ENCODE measurements at places on chromosomes 16 and 17.

- DNase-seq, result no peak
Observed at GRCh38 chr16:67641779-67642708, 2.9 kb upstream of the CARMIL2 start.

DNA sequence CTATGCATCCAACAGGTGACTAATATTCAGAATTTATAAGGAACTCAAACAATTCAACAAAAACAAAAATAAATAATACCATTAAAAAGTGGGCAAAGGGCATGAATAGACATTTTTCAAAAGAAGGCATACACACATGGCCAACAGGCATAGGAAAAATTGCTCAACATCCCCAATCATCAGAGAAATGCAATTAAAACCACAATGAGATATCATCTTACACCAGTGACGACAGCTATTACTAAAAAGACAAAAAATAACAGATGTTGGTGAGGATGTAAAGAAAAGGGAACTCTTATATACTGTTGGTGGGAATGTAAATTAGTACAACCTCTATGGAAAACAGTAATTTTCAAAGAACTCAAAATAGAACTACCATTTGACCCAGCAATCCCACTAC, 250.4 kb upstream of the N4BP1 start:
- no peak for DNase-seq

DNA sequence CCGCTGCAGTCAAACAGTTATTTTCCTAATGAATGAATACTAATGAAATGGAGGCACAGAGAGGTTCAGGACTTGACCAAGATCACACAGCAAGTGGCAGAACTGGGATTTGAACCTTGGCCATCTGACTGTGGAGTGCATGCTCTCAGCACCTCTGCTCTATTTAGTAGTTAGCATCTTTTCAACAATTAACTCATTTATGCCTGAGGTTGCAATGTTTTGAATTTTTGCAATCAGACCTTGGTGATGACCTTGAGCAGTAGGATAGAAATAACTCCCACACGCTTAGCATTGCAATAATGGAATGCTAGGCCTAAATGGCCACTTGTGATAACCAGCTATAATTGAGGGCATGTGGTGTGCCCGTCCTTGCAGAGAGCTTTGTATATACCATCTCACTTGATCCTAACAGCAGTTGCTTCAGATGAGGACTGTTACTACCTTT, 31.0 kb downstream of the NAGPA start:
- DNase-seq, result no peak

DNA sequence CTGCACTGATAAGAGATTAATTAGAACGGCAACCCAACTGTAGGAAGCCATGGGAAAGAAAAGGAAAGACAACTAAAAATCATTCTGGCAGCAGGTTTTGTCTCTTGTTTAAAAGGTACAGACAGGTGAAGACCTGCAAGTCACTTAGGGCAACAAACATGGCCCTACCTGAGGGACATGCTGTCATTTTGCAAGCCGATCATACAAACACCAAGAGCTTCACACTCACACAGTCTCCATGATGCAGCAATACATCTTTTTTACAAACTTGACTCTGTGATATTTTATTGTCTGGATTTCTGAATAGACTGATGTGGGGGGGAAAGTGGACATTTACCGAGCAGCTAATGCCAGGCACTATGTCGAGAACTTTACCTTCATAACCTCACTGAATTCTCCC, 101.8 kb downstream of the PARN start:
- DNase-seq, result no peak

- DNase-seq, result no peak
Observed at GRCh38 chr16:67240506-67240905, 6.8 kb downstream of the FHOD1 start.

GRCh38 chr17:16425698-16426659, 10.6 kb downstream of the TRPV2 start:
- DNase-seq, result no peak

GRCh38 chr17:68182011-68182306, 65.9 kb upstream of the AMZ2 start:
- no peak for DNase-seq

- DNase-seq, result no peak
Observed at GRCh38 chr17:55825213-55825612, 74.4 kb downstream of the PCTP start.

DNA sequence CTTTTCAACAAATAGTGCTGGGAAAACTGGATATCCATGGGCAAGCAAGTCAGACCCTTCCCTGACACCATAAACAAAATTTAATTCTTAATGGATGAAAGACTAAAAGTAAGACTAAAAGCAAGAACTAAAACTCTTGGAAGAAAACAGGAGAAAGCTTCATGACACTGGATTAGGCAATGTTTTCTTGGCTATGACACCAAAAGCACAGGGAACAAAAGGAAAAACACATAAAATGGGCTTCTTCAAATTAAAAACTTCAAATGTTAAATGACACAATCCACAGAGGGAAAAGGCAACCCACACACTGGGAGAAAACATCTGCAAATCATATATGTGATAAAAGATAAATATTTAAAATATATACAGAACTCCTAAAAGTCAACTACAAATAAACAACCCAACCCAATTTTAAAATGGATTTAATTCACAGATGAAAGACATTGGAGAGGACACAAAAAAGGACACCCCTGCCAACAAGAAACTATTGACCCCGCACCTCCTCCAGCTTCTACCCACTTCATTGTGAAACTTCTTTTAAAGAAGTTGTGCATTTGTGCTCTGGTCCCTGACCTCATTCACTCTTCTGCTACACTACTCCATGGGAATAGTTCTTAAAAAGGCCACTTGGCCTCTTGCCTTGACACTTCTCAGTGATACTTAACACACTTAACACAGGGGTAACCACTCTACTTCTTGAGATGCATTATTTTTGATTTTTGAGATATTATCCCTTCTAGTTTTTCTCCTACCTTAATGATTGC, 80.3 kb downstream of the TRIM37 start:
- DNase-seq, result no peak

GRCh38 chr16:27724482-27725235, 174.7 kb downstream of the KATNIP start:
- DNase-seq, result no peak

DNA sequence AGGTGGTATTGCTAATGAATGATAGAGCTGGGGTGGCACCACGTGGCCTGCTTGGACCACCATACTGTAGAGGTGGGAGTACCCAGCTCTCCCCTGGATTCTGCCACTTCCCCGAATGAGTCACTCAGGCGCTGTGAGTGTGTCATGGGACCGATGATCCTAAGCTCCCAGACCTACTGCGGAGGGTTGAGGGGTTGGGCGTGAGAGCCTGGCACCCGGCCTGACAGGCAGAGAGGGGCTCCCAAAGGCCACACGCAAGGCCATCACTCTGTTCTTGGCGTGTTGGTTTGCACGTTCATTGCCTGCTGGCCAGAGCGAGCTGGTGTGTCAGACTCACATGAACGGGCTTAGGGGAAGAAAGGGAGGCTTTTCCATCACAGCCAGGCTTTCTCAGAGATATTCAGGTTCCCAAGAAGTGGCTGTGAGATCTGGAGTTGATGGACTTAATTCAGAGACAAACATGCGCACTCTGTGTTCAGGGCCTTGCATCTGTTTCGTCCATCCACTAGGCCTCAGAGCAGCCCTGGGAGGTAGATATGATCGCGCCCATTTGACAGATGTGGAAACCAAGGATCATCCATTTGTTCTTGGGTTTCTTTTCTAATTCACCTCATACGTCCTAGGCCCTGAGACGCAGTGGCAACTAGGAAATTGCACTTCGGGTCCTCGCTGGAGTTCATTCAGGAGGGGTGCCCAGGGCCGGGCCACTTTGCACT, 41.4 kb downstream of the CMIP start:
- DNase-seq, result no peak

- no peak for DNase-seq
Observed at GRCh38 chr17:40247926-40248495, 28.9 kb downstream of the WIPF2 start.

DNA sequence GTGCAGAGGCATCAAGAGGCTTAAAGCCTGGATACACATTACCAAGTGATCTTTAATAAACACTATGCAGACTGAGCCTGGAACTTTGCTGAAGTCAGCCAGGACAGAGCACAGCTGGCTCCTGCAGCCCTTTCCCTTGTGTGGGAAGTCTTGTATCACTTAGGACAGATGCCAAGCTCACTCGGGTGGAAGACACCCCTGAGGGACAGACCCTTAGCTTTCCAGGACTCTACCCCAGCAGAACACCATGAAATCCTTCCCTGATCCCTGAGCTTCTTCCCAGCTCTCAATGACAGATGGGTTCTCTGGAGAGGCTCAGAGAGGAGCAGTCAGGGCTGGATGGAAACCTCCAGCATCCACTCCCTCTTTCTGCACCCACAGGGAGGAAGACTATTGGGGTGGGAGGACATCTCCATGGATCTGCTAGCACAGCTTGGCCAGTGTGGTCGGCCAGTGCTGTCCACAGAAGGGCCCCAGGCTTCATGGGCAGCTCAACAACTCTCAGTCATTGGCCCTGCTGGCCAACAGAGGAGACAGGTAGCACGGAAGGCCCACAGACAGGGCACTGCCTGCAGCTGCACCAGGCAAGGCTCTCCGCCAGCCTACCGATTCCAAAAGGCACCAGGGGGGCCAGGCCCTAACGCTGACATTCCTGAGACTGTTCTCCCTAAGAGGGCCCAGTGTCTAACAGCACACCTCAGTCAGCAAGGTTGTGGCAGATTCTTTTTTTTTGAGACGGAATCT, 15.9 kb downstream of the RAB5C start:
- DNase-seq, result no peak

DNA sequence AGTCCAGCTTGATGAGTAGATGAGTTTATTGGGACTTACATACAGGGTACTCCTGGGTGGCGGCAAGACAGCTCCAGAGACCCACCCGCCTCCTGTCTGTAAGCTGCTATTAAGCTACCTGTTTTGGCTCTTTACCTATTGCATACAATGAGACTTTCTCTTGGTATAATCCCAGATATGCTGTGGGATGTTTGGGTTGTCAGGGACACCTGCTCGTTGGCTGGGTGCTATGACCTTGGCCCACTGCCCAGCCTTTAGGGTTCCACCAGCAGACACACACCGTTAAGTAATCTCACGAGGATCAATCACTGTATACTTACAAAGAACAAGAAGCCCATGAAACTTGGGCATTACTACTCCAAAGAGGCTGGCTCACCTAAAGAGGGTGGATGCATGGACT, 116.4 kb downstream of the NPIPB5 start:
- no peak for DNase-seq

DNA sequence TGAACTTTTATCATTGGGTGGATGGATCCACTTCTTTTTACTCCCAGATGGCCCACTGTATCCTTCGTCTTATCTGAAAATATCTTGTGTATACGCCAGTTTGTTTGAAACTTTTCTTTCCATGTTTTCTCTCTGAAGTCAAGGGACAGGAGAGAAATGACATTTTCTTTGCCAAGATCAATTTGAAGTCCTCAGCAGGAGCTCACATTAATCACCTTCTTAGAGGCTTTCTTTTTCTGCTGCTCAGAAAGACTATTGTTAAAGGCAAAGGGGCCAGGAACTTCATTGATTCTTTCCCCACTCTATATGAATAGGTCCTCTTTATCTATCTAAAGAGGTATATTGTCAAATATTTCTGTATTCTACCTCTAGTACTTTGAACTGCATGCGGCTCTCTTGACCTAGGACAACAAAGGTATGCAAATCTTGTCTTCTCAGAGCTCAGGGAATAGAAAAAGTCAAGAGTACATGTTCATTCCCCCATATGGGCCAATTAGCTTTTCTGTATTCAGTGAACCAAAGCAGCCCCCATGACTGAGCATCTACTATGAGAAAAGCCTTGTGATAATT, 583.3 kb downstream of the HS3ST4 start:
- no peak for DNase-seq

GRCh38 chr17:78095035-78095434, 33.5 kb downstream of the TMC6 start:
- DNase-seq, result no peak

DNA sequence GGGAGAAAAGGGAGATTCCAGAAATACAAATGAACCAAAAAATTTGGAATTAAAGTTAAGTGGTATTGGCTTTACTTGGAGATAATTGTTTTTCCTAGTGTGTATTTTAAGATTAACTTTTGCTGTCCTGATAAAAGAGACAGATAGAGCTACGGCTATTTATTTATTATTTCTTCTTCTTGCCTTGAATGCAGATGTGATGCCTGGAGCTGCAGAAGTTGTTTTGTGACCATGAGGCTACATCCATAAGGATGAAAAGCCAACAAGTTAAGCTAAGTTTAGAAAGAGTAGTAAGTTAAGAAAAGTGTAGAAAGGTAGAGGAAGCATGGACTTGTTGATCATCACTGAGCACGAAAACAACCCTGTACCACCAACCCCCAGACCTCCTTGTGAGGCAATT, 41.7 kb downstream of the SOX9 start:
- DNase-seq, result no peak

DNA sequence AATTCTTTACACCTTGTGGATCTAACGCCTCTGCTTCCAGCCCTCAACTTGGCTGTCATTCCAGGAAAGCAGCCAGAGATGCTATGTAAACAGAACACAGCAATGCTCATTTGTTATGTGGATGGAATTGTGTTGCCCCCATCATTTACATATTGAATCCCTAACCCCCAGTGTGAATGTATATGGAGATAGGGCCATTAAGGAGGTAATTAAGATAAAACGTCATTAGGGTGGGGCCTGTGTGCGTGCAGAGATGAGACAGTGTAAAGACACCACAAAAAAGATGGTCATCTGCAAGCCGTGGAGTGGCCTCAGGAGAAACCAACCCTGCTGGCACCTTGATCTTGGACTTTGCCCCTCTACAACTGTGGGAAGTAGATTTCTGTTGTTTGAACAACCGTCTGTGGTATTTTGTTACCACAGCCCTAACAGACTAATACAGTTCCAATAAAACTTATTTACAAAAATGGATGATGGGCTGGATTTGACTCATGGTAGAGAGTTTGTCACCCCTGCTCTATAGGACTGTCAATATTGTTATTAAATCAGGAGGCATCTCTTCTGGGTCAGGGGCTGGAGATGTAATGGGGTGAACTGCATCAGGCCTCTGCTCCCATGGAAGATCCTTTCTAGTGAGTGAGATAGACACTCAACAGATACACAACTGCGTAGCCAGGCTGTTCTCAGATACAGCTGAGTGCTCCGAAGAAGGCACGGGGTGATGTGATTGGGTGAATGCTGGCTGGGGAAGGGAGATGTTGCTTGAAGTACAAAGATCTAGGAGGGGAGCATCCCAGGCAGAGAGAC, 339.0 kb downstream of the SNX29 start:
- no peak for DNase-seq

- no peak for DNase-seq
Observed at GRCh38 chr16:57651344-57652333, 16.5 kb upstream of the ADGRG3 start.

- DNase-seq, result no peak
Observed at GRCh38 chr17:42613699-42614295, 4.3 kb downstream of the TUBG1 start.

GRCh38 chr17:71703701-71704100, 417.1 kb upstream of the SOX9 start:
- DNase-seq, result no peak

- DNase-seq, result no peak
Observed at GRCh38 chr16:88768071-88768783, 16.8 kb downstream of the PIEZO1 start.

DNA sequence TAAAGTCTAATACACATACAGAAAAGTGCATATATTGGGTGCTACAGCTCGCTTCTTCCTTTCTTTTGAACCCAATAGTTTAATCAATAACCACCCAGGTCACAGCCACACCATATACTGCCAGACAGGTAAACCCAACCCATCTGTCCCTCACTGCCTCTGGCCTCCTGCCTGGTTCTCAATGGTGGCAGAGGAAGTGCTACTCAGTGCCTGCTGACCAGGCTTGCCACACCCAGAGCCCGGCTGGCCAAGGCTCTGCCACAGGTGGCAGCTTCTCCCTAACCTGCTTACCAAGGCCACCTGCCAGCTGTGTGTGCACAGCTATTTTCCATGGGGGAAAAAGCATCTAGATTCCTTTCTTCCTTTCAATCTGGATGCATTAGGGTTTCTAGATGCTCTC, 584 bp downstream of the PMP22 start:
- DNase-seq, result no peak

Data from activated B cell treated with CpG ODN at 0.5 μM for 24 hours (primary cell).